Kidney glomerular epithelial cell (primary cell): ENCODE measurements at places on chromosomes 11 and 22.

DNA sequence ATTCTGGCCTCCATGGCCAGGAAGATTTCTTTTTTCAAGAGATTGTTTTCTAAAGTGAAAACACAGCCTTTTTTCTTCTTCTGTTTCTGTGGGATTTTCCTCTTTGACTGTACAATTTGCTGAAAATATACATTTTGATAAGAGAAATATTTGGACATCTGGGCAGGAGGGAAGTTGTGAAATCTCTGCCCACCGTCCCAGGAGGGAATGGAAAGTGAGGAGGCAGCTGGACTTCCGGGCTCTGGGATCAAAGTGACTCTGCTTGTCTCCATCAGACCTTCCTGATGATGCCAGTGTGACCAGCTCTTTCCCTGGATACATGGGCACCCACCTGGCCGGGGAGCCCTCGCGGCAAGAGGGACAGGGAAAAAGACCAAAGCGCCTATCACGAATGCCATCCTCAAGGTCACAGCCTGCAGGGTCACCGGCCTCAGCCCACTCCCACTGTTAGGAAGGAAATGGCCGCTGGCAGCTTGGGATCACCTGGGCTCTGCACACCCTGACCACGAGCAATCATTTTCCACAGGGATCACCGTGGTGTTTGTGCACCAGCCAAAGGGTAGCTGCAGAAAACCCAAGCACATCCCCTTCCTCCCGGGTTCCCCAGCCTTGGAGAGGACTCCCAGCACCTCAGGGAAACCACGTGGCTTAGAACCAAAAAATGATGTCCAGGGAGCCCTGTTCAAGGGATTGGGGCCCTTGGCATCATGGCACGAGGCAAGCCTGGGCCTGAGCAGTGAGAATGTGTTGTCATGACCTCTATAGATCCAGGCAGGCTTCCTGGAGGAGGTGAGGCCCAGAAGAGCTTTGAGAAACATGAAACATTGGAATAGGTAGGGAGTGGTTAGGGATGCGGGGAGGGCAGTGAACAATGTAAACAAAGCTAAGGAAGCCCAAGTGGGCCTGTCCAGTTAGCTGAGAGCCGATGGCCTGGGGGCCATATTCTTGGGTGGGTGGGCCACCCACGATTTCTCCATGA lies 29.1 kb upstream of the CCND1 start:
- DNase-seq, result no peak

- DNase-seq, result no peak
These were observed 78.1 kb downstream of the GAB2 start for GRCh38 chr11:78339483-78339882.

GRCh38 chr11:36507824-36508489 lies 2.1 kb downstream of the TRAF6 start:
- no peak for DNase-seq

- peak; percentile 83 for DNase-seq
These were observed 3.0 kb upstream of the CHRNA10 start for GRCh38 chr11:3674189-3674588.

GRCh38 chr22:35959121-35959800 lies 69.4 kb downstream of the RBFOX2 start:
- DNase-seq, result no peak

- DNase-seq, result no peak
These were observed 27.6 kb downstream of the ART5 start for GRCh38 chr11:3613998-3614741.

GRCh38 chr22:50525858-50526107 lies 385 bp upstream of the SCO2 start:
- no peak for DNase-seq

DNA sequence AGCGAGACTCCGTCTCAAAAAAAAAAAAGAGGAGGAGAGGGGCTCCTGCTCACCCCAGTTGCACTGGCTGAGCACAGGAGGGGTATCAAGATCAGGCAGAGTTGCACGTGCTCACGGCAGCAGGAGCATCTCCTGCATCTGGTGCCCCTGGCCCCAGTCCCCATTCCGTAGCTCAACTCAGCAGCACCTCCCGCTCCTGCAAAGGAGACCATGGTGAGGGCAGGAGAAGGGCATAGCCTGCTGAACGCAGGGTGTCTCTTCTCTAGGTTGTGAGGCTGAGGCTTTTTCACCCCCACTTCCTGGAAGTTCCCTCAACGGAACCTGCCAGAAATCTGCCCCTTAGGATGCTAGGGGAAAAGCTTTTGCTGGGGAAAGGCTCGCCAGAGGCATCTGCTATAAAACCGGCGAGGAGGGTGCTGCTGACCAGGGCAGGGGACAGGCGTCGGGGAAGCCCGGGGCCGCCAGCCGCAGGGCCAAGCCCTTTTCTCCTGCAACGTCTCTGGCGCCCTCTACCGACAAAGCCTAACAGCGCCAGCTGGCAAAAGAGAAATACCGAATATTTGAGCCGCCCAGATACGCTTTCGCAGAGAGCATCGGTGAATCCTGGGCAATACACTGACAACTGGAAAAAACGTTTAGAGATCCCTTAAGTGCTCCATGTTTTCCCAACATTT lies 1.0 kb upstream of the PPP6R2 start:
- peak; percentile 71 for DNase-seq

DNA sequence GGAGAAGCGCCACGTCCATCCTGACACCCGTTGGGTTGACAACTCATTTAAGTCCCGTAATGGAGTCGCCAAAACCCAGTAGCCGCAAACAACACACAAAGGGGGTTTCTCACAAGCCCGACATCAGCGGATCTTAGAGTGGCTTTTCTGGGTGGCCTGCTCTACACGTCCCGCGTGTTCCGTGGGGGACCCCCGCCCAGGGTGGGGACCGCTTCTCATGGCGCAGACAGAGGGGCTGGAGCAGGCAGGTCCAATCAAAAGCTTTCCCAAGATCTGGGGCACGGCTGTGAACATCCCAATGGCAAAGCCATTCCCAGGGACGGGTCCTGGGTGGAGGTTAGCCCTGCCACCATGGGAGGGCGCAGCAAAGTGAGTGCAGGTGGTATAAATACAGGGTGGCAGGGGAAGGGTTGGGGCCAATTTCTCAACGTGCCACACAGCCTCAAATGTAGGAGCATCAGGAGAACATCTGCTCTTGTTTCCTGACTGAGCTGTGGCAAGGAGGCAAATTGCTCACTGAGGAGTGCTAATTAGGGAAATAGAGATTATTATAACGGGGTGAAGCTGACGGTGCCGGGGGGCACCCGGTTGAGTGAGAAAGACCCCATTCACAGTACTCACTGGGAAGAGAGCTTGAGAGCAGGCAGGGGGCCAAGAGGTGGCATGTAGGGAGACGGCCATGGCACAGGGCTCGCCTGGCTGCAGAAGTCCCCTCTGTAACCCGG lies 1447.2 kb downstream of the TBC1D22A start:
- DNase-seq, result no peak

GRCh38 chr11:65440831-65441499 lies 18.4 kb downstream of the NEAT1 start:
- DNase-seq, result no peak

DNA sequence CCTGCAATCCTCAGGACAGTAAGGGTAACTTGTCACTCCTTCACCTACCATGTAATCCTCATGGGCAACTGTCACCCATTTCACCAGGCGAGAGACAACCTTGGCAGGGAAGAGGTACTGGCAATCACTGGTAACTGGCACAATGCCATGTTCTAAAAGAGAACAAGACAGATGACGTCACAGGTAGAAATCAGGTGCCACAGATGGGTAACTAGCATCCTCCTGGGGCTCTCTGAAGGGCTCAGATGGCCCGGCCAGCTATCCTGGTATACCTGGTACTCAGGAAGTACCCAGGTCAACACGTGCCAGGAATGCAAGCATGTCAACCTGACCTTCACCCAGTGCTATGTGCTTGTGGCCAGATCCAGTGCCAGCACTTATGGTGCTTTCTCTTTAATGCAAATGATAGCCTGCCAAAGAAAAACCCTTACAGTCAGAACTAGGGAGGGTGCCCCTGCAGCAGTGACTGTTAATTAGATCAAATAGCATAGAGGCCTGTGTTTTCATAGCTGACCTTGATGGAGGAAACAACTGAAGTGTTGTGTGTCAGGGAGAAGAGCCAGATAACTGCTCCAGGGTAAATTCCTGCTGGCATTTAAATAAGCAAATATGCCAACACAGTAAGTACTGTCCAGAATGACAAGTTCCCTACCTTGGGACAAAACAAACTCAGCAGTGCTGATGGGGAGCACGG lies 36.2 kb downstream of the THOC5 start:
- no peak for DNase-seq

GRCh38 chr22:30928401-30928800 lies 40.2 kb downstream of the MORC2 start:
- no peak for DNase-seq

DNA sequence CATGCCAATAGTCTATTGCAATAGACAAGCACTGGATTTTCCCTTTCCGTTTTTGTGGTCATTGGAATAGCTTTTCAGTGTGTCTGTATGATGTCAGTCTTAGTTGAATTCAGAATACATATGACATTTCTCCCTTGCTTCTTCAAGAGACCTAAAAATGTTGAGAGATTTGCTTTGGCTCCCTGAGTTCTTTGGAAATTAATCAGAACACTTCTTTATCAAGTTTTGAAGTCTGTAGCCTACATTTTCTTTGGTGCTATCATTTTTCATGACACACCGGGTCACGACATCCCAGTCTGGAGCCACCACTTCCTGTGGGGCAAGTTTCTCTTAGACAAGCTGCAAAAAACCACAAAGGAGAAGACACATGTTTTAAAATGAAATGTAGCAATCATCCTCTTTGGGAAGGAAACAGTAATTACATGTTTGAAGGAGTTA lies 847.1 kb downstream of the OPCML start:
- DNase-seq, result peak; percentile 47

- DNase-seq, result no peak
These were observed 77.1 kb upstream of the GNAZ start for GRCh38 chr22:22993184-22993583.

GRCh38 chr11:27820249-27820648 lies 120.0 kb upstream of the BDNF start:
- no peak for DNase-seq

DNA sequence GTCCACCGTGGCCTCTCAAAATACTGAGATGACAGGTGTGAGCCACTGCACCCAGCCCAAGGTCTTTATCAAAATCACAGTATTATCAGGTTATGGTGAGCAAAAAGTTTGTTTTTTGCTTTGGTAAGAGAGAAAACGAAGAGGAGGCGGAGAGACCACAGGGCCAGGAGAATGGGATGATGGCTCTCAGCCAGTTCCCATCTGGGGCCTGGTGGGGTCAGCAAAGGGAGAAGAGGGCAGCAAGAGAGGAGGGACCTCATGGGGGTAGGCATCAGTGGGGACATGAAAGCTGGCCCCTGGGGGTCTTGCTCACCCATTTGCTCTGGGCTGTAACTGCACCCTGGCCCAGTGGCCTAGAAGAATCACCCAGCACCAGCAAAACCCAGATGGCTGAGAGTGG lies 190.2 kb downstream of the SHANK2 start:
- DNase-seq, result no peak

GRCh38 chr11:9850224-9850895 lies 186.5 kb downstream of the SWAP70 start:
- DNase-seq, result no peak

DNA sequence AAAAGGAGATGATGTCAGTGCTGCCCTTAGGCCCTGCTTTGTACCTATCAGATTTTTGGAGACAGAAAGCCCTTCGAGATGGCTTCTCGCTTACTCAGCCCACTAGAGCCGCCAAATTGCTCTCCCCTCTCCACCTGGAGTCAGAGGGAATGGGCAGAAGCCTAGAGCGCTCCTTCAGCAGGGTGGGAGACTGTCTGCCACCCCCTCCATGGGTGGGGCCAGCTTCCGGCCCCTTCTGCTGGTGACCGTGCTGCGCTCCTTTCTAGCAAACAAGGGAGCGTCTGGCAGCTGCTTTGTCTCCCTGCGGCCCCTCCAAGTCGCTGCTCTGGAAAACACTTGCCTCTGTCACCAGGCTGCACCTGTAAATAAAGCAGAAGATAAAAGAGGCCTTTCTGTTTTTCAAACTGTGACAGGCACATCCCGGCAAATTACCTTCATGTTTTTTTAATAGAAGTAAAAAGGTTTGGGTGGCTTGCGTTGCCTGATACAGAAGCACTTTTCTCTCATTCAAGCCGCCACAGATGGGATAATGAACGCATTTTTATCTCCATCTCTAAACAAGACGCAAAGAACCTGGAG lies 145.7 kb upstream of the NECTIN1 start:
- no peak for DNase-seq

- no peak for DNase-seq
These were observed 25.5 kb downstream of the DDI1 start for GRCh38 chr11:104061853-104062521.

GRCh38 chr11:12280199-12280837 lies 97.1 kb upstream of the PARVA start:
- no peak for DNase-seq

- DNase-seq, result peak; percentile 35
These were observed 131.4 kb upstream of the C11orf58 start for GRCh38 chr11:16606784-16607674.

- no peak for DNase-seq
These were observed 9.5 kb upstream of the ISX start for GRCh38 chr22:35056486-35056885.

GRCh38 chr11:71994786-71995185 lies 3.9 kb upstream of the IL18BP start:
- DNase-seq, result no peak

GRCh38 chr22:19888131-19888746 lies 33.6 kb upstream of the GNB1L start:
- DNase-seq, result no peak

- no peak for DNase-seq
These were observed 54.5 kb downstream of the CACNG2 start for GRCh38 chr22:36649066-36649465.

DNA sequence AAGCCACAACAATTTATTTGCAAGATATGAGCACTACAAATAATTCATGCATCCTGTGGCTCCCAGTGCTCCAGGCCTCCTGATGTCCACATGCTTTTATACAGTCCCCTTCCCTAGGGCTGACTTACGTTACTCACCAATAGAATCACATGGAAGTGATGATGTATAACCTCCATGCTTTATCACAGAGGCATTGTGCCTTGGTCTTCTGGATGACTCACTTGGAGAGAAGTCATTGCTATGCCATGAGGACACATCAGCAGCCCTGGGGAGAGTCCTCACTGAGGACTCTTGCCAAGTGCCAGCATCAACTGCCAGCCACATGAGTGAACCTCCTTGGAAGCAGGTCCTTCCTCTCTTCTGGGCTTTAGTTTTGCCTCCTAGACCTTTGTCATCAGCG lies 22.0 kb upstream of the IGSF9B start:
- no peak for DNase-seq

GRCh38 chr11:75563978-75564552 lies 2.0 kb downstream of the SERPINH1 start:
- no peak for DNase-seq

DNA sequence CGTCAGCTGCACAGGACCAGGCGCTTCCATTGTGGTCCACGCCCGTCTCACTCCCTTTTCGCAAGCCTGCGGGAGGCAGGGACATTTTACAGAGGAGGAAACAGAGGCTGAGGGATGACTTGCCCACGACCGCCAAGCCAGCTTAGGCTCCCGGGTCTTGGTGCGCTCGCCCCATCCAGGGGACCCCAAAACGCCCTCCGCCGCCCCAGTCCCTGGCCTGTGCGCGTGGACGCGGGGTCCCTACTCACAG lies 300 bp downstream of the WNT11 start:
- DNase-seq, result no peak
